Heart right ventricle (tissue), 16 donors: ENCODE measurements at places on chromosomes 2 and 18. TPM values are rescaled to one million over a fixed set of nuclear protein-coding genes. Genes with fewer than 3 reads are reported as not detected.

CCDC93 gene
- 42.7 TPM for total RNA-seq

GRCh38 chr18:2495381-2495780 lies 75.9 kb downstream of the METTL4 start:
- no peak for DNase-seq
- no peaks in the 10 kb centered on the region for H3K4me1 ChIP-seq
- no peak overlapping the region for H3K27ac ChIP-seq
- no peaks in the 10 kb centered on the region for H3K27me3 ChIP-seq
- no peak overlapping the region for H3K4me3 ChIP-seq

- H3K4me1 ChIP-seq, result peaks cover 30% of the 10 kb centered on the region
- peak overlapping the region; percentile 45 for H3K27ac ChIP-seq
- DNase-seq, result no peak
- no peaks in the 10 kb centered on the region for H3K36me3 ChIP-seq
- H3K4me3 ChIP-seq, result no peak overlapping the region
- no peaks in the 10 kb centered on the region for H3K27me3 ChIP-seq
These were observed 79.6 kb downstream of the STPG4 start for GRCh38 chr2:47075361-47076125.

INSIG2 gene
- total RNA-seq, result 19.3 TPM

DNA sequence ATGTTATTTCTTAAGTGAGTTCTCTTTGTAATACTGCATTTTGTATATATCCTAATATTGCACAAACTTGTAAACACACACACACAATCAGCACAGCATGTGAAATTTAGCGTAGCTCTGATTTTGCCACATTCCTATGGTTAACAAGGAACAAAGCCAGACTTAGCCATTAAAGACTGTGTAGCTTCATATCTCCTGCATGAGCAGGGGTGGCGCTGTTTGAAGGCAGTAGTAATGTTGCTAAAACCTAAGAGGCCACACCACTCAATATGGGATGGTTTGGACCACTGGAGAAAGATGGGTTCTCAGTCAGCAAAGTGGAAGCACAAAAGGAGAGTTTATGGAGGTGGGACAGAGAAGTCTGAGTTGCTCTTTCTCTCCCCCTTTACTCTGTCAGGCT lies 61.1 kb upstream of the RND3 start:
- DNase-seq, result no peak
- no peaks in the 10 kb centered on the region for H3K36me3 ChIP-seq
- H3K27me3 ChIP-seq, result no peaks in the 10 kb centered on the region
- no peak overlapping the region for H3K4me3 ChIP-seq
- H3K4me1 ChIP-seq, result no peaks in the 10 kb centered on the region
- H3K27ac ChIP-seq, result no peak overlapping the region

DNA sequence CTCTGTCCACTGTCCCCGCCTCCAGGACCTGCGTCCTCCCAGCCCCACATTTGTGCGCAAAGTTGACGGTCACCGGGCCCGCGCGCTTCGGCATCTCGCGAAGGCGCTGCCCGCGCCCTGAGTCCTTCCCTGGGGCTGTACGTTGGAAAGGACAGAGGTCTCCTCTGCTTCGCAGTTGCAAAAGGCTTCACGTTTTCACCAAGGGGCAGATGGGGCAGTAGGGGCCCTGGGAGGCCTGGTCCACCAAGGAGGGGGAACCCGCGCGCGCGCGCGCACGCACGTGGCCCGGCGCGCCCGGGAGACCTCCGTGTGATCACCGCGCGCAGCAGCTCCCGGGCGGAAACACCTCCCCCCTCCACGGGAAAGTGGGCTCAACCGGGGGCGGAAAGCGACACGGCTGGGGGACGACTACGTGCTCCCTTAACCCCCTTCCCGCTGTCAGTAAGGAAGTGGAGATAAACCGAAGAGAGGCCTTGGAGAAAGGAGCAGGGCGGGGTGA lies 21.9 kb downstream of the TEX44 start:
- H3K27ac ChIP-seq, result peak overlapping the region; percentile 98
- no peaks in the 10 kb centered on the region for H3K27me3 ChIP-seq
- peak; percentile 65 for DNase-seq
- H3K4me1 ChIP-seq, result peaks cover 44% of the 10 kb centered on the region

DNA sequence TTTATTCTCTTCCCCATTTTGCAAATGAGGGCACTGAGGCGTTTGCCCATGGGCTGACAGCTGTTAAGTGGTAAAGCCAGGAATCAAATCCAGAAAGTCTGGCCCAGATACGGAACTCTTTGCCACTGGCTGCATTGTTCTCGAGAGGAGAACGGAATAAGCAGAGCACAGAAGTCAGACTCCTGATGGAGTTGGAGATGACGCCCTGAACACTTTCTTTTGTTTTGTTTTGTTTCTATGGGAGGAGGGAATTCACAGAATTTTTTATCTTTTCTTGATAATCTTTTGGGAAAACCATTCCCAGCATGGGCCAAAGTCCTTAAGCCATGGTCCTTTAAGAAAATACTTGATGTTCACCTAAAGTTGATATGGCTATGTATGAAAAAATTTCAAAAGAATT lies 322.2 kb downstream of the RDH14 start:
- no peaks in the 10 kb centered on the region for H3K36me3 ChIP-seq
- no peaks in the 10 kb centered on the region for H3K27me3 ChIP-seq

CD8B2 gene
- not detected for total RNA-seq

GRCh38 chr18:63320975-63321265 lies 1.4 kb upstream of the BCL2 start:
- no peaks in the 10 kb centered on the region for H3K27me3 ChIP-seq
- H3K36me3 ChIP-seq, result no peaks in the 10 kb centered on the region
- no peak for DNase-seq
- H3K4me3 ChIP-seq, result peak overlapping the region; percentile 69

DNA sequence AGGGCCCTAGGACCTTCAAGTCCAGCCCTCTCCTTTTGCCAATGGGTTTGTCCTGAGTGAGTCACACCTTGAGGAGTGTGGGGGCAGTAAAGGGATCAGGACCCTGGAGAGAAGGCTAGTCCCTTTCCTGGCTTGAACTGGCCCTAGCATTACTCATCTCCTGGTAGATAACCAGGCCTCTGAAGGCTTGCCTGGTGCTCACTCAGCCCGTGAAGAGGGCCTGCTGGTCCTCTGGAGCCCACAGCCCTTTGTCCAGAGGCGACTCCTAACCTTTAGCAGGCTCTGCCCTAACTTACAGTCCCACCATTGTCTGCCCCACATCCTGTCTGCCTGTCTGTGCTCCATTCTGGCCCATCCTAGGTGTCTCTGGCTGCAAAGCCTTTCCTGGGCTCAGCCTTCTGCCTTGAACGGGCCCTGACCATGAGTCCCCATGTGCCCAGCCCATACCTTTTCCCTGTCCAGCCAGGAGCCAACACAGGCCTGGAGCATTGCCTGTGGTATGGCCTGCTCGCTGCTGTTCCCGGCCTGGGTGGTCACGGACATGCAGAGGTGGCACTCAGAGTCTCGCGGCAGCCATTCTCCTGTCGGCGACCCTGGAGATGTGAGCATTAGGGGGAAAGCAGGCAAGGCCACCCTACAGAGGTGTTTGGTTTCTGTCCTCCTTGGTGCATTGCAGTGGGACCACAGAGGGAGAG lies 5.0 kb downstream of the SFTPB start:
- no peaks in the 10 kb centered on the region for H3K27me3 ChIP-seq
- peak overlapping the region; percentile 60 for H3K27ac ChIP-seq
- DNase-seq, result peak; percentile 60
- H3K4me1 ChIP-seq, result peaks cover 41% of the 10 kb centered on the region
- H3K4me3 ChIP-seq, result no peak overlapping the region
- no peaks in the 10 kb centered on the region for H3K36me3 ChIP-seq

DNA sequence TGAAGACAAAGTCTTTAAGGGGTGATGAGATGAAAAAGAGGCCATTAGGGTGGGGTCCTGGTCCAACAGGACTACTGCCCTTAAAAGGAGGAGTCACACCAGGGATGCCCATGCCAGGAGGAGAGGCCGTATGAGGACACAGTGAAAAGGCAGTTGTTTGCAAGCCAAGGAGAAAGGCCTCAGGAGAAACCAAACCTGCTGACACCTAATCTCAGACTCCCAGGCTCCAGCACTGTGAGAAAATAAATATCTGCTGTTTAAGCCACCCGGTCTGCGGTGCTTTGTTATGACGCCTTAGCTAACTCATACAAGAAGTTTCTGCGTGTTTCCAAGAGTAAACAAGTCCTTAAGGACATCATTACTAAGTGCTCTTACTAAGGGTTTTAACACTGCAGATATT lies 93.6 kb downstream of the DNER start:
- H3K27me3 ChIP-seq, result no peaks in the 10 kb centered on the region
- no peaks in the 10 kb centered on the region for H3K36me3 ChIP-seq
- H3K27ac ChIP-seq, result no peak overlapping the region
- no peak overlapping the region for H3K4me3 ChIP-seq
- H3K4me1 ChIP-seq, result no peaks in the 10 kb centered on the region
- no peak for DNase-seq

PARD3B gene
- 9.1 TPM for total RNA-seq

- H3K27me3 ChIP-seq, result peaks cover 44% of the 10 kb centered on the region
- H3K36me3 ChIP-seq, result no peaks in the 10 kb centered on the region
- H3K4me3 ChIP-seq, result no peak overlapping the region
These were observed 196.2 kb downstream of the CLIP4 start for GRCh38 chr2:29311458-29311857.

ACSL3 gene
- total RNA-seq, result 67.2 TPM

GRCh38 chr18:75346671-75347070 lies 80.8 kb downstream of the SMIM21 start:
- H3K27me3 ChIP-seq, result peaks cover 3% of the 10 kb centered on the region
- DNase-seq, result no peak
- no peaks in the 10 kb centered on the region for H3K36me3 ChIP-seq
- H3K4me1 ChIP-seq, result no peaks in the 10 kb centered on the region
- H3K27ac ChIP-seq, result no peak overlapping the region

DNA sequence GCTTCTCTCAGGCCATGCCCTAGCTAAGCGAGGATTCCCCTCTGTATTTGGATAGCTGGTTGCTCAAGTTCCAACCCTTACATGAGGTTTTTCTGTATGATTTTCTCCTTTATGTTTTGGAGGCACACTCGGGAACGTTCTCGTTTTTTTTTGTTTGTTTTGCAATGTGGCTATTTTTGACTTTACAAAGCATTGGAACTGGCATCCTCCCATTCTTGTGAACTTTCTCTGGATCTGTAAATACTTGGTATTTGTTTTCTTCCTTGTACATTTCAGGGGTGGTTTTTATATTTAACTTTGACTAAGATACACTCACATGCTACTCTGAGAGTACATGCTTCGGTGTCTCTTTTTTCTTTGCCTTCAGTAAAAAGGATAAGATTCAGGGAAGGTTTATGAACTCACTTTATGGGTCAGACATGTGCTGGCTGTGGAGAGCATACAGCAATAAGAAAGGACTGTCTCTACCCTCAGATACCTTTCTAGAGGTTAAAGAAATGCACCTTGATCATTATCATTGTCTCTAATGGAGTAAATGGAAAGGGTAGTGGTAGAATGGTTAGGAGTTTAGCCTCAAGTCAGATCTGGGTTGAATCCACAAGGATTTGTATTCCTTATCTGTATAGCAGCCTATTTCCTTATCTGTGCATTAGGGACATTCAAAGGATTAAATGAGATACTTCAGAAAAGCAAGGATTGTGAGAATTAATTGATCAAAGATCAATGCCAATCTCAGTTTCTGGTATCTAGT lies 61.9 kb downstream of the MEIS1 start:
- peaks cover 48% of the 10 kb centered on the region for H3K4me1 ChIP-seq
- no peaks in the 10 kb centered on the region for H3K36me3 ChIP-seq
- DNase-seq, result no peak
- H3K4me3 ChIP-seq, result no peak overlapping the region
- no peaks in the 10 kb centered on the region for H3K27me3 ChIP-seq
- peak overlapping the region; percentile 59 for H3K27ac ChIP-seq

C18orf54 gene
- total RNA-seq, result 0.55 TPM

DNA sequence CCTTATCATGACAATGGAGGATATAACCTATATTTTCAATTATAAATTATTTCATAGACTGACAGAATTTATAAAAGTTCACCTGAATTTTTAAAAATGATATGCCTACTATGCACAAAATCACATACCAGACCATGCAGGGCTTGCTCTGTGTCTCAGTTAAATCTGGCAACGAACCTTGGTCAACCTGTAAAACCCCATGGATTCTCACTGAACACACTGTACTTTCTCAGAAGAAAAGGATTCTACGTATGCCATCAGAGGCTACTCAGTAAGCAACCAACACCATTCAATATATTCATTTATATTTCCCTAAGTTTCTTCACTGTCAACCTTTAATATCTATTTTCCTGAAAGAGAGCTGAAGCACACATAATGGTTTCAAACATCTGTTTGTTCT lies 52.4 kb downstream of the NRXN1 start:
- no peaks in the 10 kb centered on the region for H3K4me1 ChIP-seq
- no peak overlapping the region for H3K27ac ChIP-seq
- H3K27me3 ChIP-seq, result no peaks in the 10 kb centered on the region
- no peak overlapping the region for H3K4me3 ChIP-seq

DNA sequence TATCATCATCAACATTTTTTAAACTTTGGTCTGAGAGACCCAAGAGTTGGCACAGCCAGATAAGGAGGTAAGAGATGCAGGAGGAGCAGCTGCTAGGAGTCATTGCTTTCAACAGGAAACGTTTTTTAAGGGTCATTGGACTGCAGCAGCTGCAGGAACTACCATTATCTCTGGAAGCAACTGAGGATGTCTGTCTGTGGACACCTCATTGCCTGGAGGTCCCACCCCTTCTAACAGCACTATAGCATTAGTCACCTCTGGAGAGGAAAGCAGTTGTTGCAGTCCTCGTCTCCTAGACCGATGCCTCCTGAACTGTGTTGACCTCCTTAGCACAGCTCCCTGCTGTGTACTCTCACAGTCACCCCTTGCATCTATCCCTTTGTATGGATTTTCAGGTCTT lies 21.5 kb upstream of the FSHR start:
- DNase-seq, result no peak
- no peaks in the 10 kb centered on the region for H3K27me3 ChIP-seq
- no peak overlapping the region for H3K4me3 ChIP-seq
- H3K27ac ChIP-seq, result no peak overlapping the region
- no peaks in the 10 kb centered on the region for H3K36me3 ChIP-seq
- H3K4me1 ChIP-seq, result no peaks in the 10 kb centered on the region

ABHD1 gene
- 3.5 TPM for total RNA-seq

DNA sequence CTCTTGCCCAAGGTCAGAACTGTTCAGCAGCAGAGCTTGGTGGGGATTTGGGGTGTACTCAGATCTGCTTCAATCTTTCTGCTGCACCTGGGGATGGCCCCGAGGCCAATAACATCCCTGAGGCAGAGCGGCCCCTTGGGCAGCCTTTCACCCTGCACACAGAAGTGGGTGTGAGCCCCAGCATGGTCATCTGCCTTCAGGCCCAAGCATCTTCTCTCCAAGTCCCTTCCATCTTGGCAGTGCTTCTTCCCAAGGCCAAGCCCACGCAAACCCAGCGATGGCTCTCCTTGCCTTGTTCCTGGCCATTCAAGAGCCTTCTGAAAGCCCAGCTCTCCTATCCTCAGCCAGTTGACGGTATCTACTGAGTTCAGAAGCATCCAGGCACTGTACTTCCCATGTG lies 172.9 kb downstream of the INHBB start:
- peaks cover 18% of the 10 kb centered on the region for H3K4me1 ChIP-seq
- H3K4me3 ChIP-seq, result no peak overlapping the region
- no peaks in the 10 kb centered on the region for H3K36me3 ChIP-seq
- DNase-seq, result no peak
- no peak overlapping the region for H3K27ac ChIP-seq

CROCC2 gene
- total RNA-seq, result not detected
